ENCODE measurements at places on chromosomes 16 and 17.
A peak's percentile ranks its signal among the peaks of the same experiment; 100 is the strongest.

- DNase-seq = no peak
Observed at GRCh38 chr16:1580256-1580655, 31.6 kb downstream of the IFT140 start.

DNA sequence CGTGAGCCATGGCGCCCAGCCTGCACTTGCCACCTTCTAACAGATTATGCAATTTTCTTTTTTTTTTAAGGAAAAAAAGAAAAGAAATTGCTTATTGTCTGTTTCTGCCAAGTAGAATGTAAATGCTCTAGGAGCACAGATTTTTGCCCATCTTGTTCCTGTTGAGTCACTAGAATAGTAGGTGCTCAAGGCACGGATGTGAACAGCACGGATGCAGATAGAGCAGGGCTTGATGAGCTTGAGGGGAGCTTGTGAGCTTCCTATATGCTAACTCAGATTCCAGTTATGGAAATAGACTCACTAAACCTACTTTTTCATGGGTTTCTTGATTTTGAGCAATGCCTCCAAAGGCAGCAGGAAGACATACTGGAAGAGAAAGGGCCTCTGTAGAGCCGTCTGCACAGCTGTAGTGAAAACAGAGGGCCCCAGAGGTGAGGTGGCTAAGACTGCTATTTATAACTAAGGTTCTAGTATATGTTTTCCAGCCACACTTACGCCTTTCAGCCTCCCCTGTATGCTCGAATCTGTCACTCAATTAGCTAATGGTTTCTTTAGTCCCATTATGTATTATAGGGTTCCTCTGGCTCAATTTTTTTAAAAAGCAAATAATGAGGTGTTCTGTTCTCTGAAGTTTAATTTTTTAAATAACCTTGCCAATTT lies 72.8 kb downstream of the WWP2 start:
- DNase-seq = no peak

DNA sequence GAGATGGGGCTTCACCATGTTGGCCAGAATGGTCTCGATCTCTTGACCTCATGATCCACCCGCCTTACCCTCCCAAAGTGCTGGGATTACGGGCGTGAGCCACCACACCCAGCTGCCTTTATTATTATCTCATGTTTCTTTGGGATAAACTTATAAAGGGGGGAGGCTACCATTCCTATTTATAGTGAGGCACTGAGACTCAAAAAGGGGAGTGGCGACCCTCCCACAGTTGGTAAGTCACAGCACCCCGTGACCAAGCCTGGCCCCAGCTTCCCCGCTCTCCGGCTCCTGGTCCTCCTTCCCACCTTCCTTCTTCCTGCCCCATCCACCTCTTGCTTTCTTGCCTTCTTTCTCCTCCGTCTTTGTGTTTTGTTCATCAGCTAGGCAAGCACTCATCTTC lies 5.2 kb downstream of the MYH3 start:
- no peak for DNase-seq

- peak; percentile 86 for DNase-seq
Observed at GRCh38 chr17:49223517-49224197, 6.9 kb downstream of the PHOSPHO1 start.

DNA sequence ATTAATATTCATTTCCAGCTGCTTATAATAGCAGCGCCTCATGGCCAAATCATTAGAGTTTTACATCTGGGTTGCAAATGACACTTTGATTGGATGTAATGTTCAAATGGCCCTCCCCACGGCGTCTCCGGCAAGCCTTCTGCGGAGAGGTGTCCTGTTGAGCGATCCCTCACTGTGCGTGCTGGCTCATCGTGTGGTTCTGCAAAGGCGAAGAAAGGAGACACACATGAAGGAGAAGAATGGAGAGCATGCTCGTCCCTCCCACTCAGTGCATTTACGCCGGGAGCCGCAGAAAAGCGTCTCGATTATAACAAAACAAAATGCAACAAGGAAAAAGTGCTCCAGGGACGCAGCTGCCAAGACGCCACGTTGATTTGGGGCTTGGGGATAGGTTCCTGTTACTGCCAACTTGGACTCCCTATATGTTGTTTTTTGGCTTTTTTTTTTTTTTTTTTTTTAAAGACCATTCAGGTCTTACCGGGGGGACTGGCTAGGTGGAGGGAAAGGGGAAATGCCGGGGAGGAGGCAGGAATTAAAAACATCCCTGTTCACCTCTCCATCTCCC lies 117.6 kb downstream of the C16orf78 start:
- no peak for DNase-seq

GRCh38 chr17:41098481-41098880 lies 539 bp upstream of the KRTAP4-8 start:
- DNase-seq = no peak

- DNase-seq = no peak
Observed at GRCh38 chr16:31362476-31363405, 7.8 kb downstream of the ITGAX start.

DNA sequence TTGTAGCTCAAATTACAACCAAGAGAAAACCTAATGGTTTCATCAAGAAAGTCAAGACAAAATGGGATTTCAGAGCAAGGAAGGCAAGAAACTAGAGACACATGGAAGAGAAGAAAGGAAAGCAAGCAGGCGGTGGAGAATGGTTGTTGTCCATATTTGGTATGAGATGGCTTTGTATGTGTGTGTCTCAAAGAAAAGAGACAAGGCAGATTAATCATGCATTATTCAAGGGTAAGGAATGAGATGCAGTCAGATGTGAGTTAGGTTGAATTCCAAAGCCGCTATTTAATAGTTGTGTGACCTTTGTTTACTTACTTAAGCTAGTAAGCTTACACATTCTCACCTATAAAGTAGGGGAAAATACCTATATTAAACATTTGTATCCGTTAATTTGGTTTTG lies 1029.6 kb downstream of the CDH11 start:
- no peak for DNase-seq

GRCh38 chr16:20846030-20846429 lies 39.7 kb downstream of the REXO5 start:
- DNase-seq = no peak

DNA sequence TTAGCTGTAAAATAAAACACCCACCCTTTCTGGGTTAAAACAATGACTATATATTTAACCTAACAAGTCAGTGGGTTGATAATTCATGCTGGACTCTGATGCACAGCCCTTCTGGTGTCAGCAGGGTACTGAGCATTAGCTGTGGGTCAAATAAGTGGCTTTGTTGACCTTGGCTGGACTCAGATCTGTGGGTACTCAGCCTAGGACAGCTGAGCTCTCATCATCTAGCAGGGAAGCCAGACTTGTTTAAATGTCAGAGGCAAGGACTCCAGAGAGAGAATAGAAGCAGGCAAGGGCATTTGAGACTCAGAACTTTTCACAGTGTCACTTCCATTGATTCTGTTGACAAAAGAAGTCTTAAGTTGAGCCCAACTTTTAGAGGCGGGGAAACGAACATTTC lies 1063.8 kb upstream of the CDH8 start:
- DNase-seq = no peak
